ENCODE measurements at places on chromosomes 2 and 18.
A peak's percentile ranks its signal among the peaks of the same experiment; 100 is the strongest.

DNA sequence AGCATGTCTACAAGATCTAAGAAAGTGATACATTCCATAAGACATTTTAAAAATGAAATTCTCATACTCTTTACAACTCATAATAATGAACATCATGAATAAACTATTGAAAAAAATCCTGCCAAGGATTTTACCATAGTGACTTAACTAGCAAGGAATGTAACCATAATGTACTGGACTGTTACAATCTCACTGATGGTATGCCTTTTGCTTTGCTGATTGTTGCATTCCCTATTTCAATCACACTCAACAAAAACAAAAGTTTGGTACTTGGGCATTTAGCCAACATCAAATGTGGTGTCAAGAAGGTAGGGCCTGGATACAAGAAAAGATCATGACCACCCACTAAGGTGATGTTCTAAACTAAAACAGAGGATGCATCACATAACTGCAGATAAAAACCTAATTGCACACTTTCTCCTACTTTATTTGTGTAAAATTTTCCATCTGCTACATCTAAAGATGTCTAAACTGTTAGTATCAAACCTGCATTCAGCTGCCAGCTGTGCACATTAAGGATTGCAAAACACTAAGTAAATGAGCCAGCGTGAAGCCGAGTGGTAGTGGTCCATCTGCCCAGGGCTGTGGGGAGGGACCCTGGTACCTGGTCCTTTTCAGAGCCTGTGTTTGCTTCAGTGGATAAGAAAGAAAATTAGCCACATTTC is 564.4 kb downstream of the ZEB2 start:
- no peak for DNase-seq

GRCh38 chr2:217722883-217723472 is 279.8 kb downstream of the TNS1 start:
- DNase-seq: no peak

DNA sequence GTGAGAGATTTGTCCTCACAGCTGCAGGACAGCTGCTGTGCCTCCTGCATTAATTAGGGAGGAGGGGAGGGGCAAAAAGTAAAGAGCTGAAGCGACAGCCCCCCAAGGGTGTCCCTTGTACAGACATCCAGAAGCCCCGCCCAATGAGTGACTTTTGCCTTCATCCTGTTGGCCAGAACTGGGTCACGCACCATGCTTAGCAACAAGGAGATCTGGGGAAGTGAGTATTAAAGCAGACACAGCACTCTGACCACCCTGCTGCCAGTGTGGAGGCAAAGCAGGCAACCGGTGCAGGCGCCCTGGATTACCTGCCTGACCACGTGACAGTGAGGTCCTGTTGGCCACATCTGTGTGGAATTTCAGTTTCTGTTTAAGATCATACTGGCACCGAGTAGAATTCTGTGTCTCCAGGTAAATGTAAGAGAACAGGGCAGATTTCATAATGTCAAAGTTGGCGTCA is 21.5 kb upstream of the BIN1 start:
- DNase-seq: peak; percentile 78

DNA sequence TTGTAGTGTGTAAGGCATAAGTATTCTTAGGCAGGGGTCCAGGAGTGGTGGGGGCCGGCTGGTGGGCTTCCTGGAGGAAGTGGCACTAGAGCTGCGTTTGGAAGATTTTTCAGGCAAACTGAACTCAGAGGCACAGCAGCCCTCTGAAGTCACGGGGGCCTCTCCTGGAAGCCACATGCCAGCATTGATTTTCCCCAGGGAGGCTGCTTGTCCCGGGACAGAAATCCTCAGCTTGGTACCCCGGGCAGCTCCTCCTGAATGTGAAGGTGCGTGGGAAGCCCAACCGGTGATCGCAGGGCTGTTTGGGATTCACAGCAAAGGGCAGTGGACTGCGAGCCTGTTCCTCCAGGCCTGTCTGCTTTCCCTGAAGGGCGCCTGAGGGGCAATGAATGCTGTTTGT is 1.6 kb upstream of the PDIA6 start:
- no peak for DNase-seq

DNA sequence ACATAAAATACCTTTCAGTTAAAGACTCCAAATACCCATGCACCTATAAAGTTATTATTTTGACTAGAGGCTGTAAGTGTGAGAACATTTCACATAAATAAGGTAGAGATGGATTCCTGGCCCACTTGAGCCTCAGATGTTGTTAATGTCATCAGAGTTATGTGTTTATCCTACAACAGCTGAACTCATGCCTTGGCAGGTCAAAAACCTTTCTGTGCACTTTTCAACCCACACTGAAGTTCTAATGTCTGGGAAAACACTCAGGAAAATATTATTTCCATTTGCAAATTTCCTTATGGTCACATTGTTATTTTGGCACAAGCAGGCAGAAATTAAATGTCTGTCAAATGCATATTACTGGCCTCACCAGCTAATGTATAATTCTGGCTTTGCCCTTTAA is 209.2 kb downstream of the LNPK start:
- no peak for DNase-seq

- DNase-seq: peak; percentile 40
These were observed 38.5 kb downstream of the KCTD18 start for GRCh38 chr2:200471324-200471848.

DNA sequence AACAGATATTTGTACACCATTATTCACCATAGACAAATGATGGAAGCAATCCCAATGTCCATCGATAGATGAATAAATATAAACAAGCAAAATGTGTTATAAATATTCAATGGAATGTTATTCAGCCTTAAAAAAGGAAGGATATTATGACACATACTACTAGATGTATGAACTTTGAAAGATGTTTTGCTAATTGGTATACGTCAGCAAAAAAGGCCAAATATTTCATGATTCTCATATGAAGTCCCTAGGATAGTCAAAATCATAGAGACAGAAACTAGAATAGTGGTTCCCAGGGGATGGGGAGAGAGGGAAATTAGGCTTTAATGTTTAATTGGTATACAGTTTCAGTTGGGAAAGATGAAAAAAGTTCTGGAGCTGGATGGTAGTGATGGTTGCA is 85.2 kb downstream of the FSIP2 start:
- no peak for DNase-seq

- no peak for DNase-seq
These were observed 4.3 kb upstream of the UNC80 start for GRCh38 chr2:209767316-209767715.

GRCh38 chr2:46540496-46541331 is 61.3 kb downstream of the TMEM247 start:
- DNase-seq: no peak

DNA sequence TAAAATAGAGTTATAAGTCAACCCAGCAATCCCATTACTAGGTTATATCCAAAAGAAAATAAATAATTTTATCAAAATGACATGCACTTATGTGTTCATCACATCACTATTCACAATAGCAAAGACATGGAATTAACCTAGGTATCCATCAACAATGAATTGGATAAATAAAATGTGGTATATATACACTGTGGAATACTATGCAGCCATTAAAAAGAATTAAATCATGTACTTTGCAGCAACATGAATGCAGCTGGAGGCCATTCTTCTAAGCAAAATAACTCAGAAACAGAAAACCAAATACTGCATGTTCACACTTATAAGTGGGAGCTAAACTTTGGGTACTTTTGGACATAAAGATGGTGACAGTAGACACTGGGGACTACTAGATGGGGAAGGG is 626.0 kb downstream of the ADCYAP1 start:
- no peak for DNase-seq

GRCh38 chr18:75244351-75245313 is 34.0 kb downstream of the TSHZ1 start:
- peak; percentile 47 for DNase-seq

- DNase-seq: no peak
These were observed 32.5 kb downstream of the METTL4 start for GRCh38 chr18:2538844-2539243.

GRCh38 chr2:75340560-75340959 is 141.2 kb upstream of the TACR1 start:
- DNase-seq: no peak

GRCh38 chr2:216029416-216030129 is 16.2 kb upstream of the MREG start:
- DNase-seq: no peak

DNA sequence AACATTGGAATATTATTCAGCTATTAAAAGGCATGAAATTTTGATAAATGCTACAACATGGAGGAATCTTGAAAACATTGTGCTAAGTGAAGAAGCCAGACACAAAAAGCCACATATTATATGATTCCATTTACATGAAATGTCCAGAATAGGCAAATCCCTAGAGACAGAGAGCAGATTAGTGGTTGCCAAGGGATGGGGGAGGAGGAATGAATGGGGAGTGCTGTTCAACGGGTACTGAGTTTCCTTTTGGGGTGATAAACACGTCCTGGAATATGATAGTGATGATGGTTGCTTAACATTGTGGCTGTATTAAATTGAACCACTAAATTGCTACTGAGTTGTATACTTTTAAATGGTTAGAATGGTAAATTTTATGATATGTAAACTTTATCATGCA is 8.9 kb upstream of the TWSG1 start:
- no peak for DNase-seq

GRCh38 chr2:72718876-72719275 is 107.0 kb downstream of the EXOC6B start:
- DNase-seq: no peak

- DNase-seq: no peak
These were observed 120.6 kb downstream of the NDUFA10 start for GRCh38 chr2:239904496-239904895.

DNA sequence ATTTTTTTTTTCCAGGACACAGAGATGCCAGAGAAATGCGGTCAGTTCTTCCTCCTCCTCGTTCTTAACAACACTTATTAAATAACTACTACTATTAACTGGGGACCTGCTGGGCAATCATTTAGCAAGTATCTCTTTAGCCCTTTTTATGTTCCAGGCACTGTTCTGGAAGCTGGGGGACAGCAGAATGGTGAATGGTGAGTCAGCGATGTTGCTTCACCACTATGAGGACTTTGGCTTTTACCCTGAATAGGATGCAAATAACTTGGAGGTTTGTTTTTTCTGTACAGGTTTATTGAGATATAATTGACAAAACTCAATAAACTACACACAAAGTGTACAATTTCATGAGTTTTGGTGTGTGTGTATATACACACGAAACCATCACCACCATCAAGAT is 179.9 kb upstream of the MSH6 start:
- no peak for DNase-seq

DNA sequence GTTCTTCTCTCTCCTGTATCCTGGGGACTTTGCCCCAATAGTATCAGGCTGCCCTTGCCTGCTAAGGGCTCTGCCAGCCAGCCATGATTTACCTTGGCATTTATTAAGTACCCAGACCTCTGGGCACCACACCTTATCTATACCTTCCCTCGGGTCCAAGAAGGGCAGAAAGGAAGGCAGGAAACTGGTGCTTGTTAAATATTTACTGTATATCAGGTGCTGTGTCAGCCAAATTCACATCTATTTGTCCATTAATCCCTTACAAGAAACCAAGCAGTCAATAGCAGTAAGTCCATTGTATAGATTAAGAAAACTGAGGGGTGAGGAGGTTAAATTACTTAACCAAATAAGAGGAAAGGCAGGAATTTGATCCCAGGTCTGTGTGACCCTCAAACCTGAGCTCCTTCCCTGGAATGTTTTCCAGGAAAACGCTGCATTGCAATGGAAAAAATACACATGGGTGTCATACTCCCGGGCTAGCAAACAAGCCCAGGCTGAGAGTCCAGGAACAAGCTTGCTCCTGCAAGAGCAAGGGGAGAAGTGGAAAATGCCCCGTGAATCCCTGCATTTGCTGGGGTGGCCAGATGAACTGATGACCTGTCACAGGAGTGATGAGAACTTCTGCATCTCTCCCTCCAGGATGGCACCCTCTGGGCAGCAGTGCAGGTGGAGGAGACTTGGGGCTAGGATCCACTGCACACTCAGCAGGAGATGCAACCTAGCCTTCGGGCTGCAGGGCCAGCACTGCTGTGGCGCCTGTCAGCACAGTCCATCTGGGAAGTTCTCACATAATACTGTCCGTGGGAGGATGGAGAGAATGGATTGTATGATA is 30.4 kb downstream of the CIB4 start:
- DNase-seq: no peak

DNA sequence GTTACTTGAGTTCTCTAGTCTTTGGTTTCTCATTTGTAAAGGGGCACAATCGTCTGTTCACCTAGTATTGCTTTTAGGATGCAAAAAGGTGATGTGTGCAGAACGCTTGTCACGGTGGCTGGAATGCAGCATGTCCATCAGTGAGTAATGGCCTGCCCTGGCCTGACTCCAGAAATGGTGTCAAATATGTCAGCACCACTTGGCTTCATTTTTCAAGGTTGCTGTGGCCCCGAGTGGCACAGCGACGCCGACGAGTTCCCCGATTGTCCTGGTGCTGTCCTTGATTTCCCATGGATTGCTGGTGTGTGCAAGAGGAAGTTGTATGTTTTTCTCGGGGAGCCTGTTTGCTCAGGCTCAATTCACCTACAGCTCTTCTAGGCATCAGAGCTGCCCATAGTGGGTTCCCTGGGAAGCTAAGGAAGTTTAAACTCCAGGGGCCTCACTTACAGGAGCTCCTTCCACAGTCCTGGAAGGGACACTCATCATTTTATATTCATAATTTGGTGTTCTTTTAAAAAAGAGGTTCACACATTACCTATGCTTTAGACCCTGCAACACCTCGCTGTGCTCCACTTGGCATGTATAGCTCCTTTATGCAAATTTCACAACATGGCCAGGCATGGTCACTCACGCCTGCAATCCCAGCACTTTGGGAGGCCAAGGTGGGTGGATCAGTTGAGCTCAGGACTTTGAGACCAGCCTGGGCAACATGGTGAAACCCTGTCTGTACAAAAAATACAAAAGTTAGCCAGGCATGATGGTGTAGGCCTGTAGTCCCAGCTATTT is 25.6 kb upstream of the ZNF407 start:
- no peak for DNase-seq

- no peak for DNase-seq
These were observed 228.2 kb downstream of the VAPA start for GRCh38 chr18:10142056-10142455.

- DNase-seq: no peak
These were observed 73.2 kb upstream of the SP5 start for GRCh38 chr2:170641961-170642360.

GRCh38 chr2:234025466-234025865 is 25.0 kb upstream of the SPP2 start:
- DNase-seq: no peak

DNA sequence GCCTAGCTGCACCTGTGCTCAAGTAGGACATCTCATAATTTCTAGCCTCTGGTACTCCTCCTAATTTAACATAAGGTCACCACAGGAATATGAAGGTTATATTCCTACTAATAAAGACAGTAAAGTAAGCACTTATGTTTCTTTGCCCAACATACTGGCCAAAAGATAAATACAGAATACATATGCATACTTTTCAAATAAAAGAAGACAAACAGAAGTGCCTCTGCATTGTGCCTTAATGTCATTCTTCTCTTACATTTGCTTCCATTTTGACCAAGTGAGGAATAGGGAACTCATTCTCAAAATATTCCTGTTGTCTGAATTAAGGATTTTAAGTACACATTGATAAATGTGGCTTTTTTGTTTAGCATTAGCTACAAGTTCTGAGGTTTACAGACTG is 5.6 kb downstream of the BCL11A start:
- no peak for DNase-seq

- peak; percentile 10 for DNase-seq
These were observed 38.0 kb upstream of the SNED1 start for GRCh38 chr2:240960309-240960970.

All from mucosa of descending colon (tissue), 3 donors.